GM12864 (cell line): ENCODE measurements at places on chromosomes 1 and 21.

DNA sequence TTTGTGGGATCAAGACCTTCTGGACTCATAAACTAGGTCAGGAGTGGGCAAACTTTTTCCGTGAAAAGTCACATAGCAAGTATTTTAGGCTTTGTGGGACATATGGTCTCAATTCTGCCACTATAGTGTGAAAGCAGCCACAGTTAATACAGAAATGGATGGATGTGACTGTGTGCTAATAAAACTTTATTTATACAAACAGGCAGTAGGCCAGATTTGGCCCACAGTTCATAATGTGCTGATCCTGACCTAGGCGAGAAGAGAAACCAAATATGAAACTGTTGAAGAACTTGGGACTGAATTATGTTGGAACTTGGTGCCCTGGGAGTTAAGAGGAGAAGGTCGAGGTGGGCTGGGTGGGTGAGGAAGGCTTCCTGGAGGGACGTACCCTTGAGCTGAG, 17.1 kb downstream of the PADI3 start:
- DNase-seq = no peak

- no peak for DNase-seq
Measured at GRCh38 chr1:206723805-206724472, 39.2 kb downstream of the MAPKAPK2 start.

- peak; percentile 61 for DNase-seq
Measured at GRCh38 chr1:184843732-184844495, 89.3 kb upstream of the EDEM3 start.

- no peak for DNase-seq
Measured at GRCh38 chr1:183480971-183481441, 8.7 kb downstream of the SMG7 start.

- peak; percentile 7 for DNase-seq
Measured at GRCh38 chr1:178768423-178768822, 43.4 kb downstream of the RALGPS2 start.

GRCh38 chr1:36722871-36723270, 240.2 kb upstream of the CSF3R start:
- no peak for DNase-seq

DNA sequence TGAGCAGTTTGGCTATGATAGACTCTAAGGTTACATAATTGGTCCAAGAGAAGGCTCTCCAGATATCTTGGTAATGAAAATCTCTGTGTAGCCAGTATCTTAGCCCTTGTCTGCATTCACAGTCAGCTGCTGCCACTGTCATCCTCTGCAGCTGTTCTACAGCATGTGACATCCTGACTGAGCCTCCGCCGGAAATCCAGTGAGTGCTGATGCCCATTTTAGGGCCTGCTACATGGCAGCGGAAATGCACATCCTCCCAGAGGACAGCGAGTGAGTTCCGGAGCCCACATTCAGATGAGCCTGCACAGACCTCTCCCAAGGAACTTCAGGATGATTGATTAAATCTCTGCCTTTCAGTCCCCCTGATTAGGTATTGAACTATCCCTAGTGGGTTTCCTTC, 237.1 kb downstream of the HHIPL2 start:
- no peak for DNase-seq

DNA sequence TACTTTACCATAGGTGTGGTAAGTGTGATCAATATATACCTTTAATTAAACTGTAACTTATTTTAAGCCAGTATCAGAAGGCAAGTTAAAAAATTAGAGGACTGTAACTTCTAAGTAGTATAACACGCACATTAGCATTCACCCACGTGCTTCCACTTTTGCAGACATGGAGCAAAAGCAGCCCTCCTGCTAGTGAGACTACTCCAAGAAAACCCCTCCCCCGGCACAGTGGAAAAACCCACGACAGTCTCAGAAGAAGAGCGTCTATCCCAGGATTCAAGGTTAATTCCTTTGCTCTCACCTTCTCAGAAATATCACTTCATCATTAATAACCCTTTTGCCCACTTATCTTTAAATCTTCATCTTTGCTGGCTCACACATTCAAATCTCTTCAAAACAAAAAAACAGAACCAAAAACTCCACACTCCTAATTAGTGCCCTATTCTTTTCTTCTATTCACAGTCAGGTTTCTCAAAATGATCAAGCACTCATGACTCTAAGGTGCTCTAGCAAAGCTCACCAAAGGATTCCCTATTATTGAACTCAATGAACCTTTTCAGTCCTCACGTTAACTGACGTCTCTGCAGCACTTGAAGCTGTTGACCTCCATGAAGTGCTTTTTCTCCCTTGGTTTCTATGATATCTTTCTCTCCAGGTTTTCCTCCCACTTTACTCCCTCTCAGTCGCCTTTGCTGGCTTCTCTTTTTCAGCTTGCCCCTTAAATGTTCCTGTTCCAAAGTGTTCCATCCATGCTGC, 213.5 kb downstream of the SMYD3 start:
- DNase-seq = no peak

DNA sequence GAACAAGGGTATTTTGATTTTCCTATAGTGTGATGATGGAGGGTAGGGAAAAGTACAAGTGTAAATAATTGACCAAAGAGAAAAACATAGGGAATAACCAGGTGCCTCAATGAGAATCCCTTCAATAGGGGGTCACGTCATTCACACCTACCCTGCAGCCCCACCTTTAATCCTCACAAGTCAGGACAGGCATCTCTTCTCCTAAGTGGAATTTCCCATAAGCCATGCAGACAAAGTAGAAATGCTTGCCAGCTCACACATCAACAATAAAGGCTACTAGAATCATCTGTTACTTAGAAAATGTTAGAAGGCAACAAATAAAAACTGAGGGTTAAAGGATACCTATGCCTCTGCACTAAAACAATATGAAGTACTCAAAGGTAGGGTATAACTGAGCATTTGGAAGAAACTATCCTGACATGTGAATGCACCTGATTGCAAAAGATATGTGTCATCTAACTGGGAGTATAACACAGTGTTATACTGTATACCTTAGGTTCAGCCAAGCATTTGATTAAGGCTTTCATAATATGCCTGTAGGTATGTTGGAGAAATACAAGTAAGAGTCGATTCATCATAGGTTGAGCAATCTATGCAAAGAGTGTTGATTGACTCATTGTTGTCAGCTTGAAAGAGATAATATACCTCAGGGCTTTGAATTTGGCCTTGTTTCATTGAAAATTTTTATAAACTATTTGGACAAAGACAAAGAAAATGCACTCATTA, 32.4 kb upstream of the ATP1A1 start:
- DNase-seq = no peak

DNA sequence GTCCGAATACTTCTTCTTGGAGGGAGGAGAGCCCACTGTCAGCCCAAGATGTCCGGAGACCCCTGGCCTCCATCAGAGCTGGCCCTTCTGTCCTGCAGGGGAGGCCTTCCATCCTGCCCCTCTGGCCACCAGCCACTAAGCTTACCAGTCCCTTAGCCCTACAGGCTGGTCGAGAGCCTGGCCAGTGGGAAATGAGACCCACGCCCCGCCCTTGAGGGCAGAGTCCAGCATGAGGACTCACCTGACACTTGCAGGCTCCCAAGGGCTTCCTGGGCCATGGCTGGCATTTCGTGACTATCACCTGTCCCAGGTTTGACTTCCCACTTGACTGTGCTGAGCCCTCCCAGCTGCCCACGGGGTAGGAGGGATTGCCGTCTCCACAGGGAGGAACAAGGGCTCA, 361.8 kb upstream of the VAMP3 start:
- DNase-seq = no peak

DNA sequence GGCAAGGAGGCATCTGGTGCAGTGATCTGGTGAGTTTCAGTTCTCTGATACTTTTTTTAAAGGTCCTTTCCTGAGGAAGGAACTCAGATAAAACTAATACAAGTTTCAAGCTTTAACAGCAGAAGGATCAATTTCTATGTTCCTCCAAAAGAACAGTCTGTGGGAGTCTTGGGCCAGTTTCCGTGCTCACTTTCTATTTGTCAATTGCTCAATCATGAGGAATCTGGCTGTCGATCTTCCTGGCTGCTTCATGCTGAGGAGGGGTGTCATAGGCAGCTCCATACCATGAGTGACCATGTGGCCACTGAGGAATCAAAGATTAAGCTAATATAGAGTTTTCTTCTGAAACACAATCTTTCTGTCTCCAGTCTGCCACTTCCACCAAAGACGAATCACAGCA, 11.4 kb upstream of the TMEM125 start:
- DNase-seq = no peak

DNA sequence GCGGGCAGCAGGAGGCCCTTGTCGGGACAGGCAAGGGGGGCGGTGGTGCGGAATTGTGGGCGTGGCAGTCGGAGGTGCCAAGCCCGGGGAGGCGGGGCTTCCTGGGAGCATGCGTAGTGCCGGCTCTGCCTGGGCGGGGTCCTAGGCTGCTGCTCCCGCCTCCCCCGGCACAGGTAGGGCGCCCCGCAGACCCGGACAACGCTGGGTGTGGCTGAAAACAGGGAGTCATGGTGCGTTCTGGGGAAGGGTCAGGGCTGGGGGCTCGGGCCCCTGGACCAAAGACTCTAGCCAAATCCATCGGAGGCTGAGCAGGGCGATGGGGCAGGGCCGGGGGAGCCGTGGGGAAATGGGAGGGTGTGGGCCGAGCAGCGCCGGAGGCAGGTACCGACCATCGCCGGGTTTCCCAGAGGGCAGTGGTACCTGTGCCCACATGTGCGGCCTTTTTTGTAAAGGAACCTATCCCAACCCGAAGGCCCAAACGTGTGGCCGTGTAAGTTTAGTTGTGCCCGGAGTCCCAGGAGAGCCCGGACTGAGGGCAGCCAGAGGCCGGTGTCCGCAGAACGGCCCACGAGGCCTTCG, 231.9 kb downstream of the SDCCAG8 start:
- no peak for DNase-seq

DNA sequence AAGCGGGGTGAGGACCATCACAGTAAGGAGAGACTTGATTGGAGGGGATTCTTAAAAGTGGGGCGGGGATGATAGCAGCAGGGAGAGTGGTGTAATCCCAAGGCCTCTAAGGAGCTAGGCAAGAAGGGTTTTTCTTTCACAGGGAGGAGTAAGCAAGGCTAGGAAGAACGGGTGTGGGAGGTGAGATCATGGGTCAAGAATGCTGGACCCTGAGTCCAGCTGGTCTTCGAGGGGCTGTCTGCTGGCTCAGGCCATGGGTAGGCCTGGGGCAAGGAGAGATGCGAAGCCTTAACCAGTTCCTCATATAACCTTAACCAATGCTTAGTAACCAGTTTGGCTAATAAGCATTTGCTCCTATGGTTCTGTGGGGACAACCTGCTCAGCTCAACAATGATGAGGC, 599.1 kb downstream of the NPHP4 start:
- DNase-seq = no peak

GRCh38 chr1:34685225-34685624, 69.6 kb upstream of the GJB5 start:
- no peak for DNase-seq

DNA sequence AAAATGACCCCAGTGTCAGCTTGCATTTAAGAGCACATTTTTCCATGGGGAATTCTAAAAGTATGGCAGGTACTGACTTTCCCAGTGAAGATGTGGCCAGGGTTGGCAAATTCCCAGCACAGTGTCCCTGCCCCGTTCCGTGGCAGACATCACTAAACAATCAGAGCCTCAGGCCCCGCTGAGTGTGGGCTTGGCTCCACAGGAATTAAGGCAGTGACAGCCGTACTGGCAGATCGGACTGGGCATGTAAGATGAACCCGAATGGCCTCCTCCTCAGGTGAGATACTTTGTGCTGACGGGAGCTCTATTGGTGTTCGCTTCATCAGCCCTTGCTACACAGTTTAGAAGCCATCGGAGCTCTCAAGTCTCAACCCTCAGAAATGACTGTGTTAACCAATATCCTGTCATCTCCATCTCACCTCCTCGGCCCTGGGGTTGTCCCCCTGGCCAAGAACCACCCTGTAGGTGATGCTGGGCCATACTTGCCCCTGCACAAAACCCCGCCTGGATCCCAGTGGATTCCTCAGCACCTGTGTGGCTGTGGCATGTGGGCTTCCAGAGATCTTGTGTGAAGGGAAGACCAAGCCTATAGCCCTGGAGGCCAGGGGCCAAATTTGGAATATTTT, 29.0 kb upstream of the ABCG1 start:
- DNase-seq = no peak

DNA sequence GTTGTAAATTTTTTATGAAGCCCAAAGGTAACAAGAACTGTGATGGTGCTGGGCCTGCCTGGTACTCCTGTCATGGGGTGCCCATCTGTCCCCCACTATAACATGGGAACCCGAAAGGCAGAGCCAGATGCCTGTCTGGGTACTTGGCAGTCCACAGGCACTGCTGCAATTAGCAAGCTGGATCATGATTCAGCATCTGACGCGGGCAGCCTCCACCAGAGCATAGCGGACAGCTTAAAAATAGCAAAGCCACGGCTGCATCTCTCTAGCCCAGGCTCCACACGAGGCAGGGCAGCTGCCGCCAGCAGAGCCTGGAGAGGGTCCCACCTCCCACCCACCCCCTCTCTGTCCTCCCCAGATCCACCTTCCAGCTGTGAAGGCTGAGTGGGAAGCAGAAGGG, 22.9 kb downstream of the SUSD4 start:
- DNase-seq = no peak

- no peak for DNase-seq
Measured at GRCh38 chr1:178752891-178753290, 27.8 kb downstream of the RALGPS2 start.

DNA sequence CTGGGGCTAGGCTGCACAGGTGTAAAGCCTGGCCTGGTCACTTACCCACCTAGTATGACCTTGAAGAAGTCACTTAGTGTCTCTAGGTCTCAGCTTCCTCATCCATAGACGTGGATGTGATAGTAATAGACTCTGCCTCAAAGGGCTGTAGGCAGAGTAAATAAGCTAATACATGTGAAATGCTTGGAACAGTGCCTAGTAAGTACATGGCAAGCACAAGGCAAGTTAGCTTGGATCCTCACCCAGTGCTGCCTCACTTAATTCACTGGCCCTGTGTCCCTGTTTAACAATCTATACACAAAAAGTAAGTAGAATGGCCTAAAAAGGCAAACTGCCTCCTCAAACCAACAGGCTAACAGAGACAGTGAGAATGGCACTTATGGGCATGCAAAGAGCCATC, 167.8 kb downstream of the PIGK start:
- DNase-seq = no peak

- DNase-seq = no peak
Measured at GRCh38 chr21:38258521-38259485, 2.0 kb downstream of the KCNJ15 start.

DNA sequence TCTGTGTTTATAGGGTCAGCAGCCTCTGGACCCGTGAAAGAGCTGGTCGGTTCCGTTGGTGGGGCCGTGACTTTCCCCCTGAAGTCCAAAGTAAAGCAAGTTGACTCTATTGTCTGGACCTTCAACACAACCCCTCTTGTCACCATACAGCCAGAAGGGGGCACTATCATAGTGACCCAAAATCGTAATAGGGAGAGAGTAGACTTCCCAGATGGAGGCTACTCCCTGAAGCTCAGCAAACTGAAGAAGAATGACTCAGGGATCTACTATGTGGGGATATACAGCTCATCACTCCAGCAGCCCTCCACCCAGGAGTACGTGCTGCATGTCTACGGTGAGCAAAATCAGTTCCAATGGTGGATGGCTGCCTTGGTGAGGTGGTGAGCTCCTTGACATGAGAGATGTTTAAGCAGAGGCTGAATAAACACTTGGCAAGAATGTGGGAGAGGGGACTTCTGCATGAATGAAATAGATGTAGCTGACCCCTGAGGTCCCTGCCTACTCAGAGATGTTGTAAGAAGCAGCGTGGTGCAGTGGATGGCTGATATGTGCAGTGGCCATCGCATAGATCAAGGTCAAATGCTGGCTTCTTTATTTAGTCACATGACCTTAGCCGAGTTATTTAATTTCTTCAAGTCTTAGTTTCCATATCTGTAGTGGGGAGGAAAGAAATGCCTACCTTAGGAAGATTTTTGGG, 9.3 kb downstream of the SLAMF7 start:
- DNase-seq = no peak

- no peak for DNase-seq
Measured at GRCh38 chr1:179929955-179930798, 24.4 kb upstream of the CEP350 start.

- DNase-seq = peak; percentile 50
Measured at GRCh38 chr1:151196292-151196800, 2.0 kb upstream of the PIP5K1A start.
